Muscle of back (tissue), 13 donors: ENCODE measurements at places on chromosomes 5 and 9.

DNA sequence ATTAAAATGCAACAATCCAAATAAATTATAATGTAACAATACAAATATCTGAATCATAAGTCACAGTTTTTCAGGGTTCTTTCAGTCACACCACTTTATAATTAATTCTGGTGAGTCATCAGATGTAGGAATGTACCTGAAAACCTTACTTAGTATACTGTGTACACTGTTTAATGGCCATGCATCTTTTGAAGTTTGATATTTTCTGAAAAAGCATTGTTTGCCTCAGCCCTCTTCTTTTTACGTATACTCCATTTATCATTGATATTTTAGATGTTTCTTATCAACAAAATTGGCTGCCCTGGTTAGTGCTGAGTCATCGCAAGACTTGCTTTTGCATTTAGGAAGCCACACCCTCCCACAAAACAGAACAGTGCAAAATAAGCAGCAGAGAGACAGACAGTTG is 218.6 kb downstream of the PJA2 start:
- no peak for DNase-seq

DNA sequence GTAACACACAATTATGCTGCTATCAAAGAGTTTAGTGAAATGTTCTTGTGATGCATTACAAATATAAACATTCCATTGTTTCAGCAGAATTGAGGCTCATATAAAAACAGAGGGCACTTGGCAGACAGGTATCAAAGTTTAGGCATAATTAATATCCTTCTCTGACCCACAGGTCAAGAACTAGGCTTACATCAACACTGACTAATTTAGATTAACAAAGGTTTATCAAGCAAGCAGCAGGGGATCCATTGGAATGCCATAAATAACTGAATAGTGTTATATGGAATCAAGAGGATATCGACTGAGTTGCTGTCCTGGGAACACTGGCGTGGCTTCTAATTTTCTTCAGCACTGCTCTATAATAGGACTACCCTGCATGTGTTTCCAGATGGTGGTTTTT is 414.5 kb upstream of the ARRDC3 start:
- no peak for DNase-seq

DNA sequence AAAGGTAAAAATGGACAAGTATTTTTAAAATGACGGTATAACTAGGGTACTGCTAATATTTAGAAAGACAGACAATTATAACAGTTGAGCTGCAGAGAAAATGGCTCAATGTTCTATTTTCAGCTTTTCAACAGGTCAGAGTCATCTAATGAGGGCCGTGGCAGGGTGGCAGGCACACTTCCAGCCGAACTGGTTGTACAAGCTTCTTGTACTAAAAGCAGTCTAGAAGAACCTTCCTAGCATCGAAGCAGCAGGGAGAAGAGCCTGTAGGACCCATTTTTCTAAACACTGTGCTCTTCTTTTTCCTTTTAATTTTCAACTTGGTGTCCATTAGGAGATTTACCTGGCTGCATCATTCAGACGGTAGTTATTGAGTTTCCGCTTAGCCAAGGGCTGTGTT is 85.6 kb downstream of the SLC28A3 start:
- no peak for DNase-seq

GRCh38 chr9:131496844-131497405 is 5.8 kb upstream of the POMT1 start:
- DNase-seq: no peak

DNA sequence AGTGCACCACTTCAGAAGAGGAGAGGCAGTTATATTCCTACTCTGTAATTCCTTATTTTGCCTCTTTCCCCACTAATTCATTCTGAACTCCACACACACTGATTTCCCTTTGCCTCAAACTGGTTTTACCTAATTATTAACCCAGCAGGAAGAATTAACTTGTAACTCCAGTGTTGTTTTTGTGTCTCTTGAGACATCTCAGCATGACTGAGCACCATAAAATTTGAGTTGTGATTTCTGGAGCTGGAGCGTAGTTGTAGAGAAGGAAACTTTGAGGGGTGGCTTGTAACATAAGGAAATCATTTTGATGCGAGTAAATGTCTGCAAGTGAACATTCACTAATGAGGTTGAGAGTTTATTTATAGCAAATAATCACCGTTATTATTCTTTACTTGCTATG is 265.2 kb downstream of the TMEM38B start:
- no peak for DNase-seq

- DNase-seq: no peak
Observed at GRCh38 chr9:127537014-127537413, 75.1 kb upstream of the STXBP1 start.

DNA sequence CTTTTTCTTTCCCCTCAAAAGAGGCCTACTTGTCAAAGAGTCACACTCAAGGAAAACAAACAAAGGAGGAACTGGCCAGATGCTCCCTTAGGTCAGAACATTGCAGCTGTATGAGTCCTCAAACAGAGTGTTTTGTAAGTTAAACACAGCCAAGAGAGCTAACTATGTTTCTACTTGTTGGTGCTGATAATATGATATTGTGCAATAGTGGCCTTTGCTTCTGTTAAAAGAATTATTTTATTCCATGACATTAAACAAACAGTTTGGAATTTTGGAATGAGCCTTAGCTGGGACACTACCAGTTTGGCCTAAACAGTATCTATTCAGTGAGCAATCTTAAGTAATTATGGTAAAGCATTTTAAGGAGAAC is 56.0 kb upstream of the TPD52L3 start:
- peak; percentile 2 for DNase-seq

DNA sequence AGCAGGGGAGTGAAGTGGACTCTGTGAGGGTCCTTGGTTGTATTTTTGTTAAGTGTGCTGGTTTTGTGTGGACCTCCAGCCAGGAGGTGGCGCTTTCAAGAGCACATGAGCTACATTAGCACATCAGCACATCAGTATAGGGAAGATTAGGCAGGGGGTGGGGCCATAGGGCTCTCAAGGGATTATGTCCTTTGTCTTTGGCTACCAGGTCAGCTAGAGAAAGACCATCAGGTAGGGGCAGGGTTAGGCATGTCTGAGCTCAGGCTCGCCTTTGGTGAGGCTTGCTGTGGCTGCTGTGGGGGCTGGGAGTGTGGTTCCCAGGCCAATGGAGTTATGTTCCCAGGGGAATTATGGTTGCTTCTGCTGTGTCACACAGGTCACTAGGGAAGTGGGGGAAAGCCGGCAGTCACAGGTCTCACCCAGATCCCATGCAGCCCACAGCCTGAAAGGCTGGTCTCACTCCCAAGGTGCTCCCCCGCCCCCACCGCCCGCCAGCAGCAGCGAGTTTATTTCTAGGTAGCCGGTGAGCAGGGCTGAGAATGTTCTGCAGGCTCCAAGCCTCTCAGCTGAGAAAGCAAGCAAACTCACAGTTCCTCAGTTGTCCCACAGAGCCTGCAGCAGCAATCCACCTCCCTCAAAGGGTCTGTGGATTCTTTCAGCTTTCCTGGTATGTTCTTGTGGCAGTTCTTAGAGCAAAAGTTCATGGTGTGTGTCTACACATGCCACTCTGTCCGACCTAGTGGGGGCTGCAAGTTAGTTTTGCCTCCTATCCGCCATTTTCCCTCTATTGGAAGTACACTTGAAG is 13.7 kb downstream of the OR1J1 start:
- no peak for DNase-seq

GRCh38 chr5:80760680-80761079 is 105.9 kb upstream of the DHFR start:
- DNase-seq: no peak
